ENCODE measurements at places on chromosomes 13 and 19.

GRCh38 chr19:35296644-35297514 is 4.9 kb downstream of the MAG start:
- no peak for DNase-seq

GRCh38 chr19:40716031-40716481 is 630 bp downstream of the COQ8B start:
- peak; percentile 71 for DNase-seq

DNA sequence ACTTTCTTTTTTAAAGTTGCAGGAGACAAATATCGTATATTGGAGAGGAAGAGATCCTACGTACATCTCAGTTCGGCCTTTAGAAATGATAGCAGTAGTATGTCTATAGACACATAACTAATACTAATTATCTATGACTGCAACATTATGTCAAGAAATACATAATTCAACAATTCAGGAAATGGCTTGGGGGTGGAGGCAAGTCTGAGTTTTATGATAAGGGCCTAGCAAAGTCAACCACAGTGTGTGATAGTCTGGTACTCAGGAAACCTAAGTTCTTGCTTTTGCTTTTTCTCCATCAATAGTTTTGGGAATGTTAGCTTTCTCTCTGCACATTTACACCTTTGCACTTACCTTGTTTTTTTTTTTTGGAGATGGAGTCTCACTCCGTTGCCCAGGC is 27.5 kb upstream of the OBI1 start:
- DNase-seq, result no peak

DNA sequence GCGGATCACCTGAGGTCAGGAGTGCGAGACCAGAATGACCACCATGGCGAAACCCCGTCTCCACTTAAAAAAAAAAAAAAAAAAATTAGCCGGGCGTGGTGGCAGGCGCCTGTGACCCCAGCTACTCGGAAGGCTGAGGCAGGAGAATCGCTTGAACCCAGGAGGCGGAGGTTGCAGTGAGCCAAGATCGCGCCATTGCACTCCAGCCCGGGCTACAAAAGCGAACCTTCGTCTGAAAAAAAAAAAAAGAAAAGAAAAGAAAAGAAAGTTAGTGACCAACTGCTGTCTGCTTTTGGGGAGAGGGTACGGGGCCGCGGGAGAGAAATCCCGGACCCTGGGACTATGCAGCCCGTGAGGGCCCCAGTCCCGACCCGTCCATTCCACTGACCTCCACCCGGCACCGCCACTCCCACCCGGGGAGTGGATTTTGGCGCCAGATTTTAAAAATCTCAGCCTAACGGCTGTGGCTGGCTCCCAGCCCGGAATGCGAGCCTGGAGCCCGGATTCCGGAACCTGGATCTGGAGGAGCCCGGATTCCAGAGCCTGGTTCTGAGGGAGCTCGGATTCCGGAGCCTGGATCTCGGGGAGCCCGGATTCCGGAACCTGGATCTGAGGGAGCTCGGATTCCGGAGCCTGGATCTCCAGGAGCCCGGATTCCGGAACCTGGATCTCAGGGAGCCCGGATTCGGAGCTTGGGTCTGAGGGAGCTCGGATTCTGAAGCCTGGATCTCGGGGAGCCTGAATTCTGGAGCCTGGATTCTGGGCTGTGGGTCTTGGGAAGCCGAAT is 6.1 kb upstream of the LMNB2 start:
- DNase-seq, result no peak

DNA sequence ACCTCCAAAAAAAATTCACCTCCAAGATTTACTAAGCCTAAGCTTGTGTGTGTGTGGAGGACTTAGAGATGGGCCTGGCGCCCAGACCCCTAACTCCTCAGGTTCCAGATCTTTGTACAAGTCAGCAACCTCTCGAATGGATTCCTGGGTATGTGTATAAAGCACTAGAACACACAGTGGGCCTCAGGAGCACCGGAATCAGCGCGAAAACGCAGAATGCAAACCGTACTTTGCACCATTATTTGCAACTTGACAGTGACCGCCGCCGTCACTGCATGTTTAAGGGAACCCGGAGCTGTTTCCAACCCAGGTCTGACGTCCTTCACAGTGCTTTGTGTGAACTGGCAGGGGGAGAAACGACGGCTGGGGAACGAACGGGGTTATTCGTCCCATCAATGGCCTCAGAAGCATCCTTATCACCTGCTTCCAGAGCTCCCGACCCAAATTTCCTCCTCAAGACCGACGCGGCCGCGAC is 688 bp downstream of the ZNF606 start:
- DNase-seq, result no peak

DNA sequence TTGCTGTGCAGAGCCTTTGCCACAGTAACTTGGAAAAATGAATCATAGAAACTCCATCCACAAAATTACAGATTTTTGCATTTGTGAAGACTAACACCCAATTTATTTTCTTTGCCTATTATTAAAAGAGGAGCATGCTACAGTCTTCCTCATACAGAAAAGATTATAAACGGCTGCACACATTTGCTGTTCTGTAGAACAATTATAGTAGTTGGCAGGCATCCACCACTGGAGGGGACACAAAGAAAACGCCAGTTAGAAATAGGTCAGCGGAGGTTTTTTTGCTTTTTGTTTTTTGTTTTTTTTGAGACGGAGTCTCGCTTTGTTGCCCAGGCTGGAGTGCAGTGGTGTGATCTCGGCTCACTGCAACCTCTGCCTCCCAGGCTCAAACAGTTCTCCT is 51.6 kb downstream of the SACS start:
- no peak for DNase-seq

- DNase-seq, result no peak
Observed at GRCh38 chr13:23778879-23779278, 110.3 kb downstream of the MIPEP start.

DNA sequence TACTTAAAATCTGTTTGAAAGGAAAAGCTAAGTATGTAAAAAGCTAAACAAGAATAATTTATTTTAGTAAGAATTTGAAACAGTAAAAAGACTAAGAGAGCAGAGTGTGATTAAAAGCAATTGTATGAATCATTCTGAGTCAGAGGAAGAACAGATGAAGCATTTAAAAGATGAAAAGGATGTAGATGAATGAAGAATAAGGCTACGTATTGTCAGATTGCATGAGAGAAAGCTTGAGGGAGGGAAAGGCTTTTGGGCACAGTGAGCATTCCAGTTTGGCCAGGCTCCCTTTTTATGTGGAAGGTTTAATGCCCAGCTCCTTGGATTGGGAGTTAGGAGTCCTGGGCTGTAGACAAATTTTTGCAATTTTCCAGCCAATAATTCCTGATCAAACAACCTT is 117.7 kb downstream of the FREM2 start:
- no peak for DNase-seq

DNA sequence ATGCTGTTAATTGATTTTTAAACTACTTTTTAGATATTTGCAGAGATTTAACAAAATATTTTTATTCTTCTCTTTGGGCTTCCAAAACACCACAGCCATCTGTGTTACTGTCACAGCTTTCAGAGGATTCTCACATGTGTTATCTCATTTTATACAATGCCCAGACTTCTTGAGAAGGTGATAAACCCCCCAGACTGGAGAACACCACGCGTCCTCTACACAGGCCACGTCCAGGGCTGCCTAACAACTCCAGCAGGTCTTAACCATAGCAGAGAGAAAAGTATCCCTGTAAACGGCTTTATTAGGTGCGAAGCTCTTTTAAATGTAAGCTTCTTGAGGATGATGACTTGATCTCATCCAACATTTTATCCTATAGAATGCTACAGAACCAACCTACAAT is 2.0 kb downstream of the GPR183 start:
- DNase-seq, result no peak

DNA sequence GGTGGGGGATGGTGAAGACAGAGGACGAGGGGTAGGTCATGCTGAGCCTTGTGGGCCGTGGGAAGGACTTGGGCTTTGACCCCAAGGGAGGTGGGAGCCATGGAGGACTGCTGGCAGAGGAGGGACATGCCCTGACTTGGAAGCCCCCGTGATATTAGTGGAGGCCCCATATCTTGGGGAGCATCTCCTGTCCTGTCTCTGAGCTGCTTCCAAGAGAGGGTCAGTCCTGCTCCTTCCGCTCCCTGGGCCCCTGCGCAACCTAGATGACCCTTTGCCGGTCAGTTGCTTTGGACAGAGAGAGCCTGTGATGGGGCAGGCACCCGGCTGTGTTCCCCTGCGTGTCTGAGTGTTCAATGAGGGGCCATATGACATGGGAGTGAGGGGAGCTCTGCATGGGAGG is 5.2 kb downstream of the TLE6 start:
- no peak for DNase-seq

DNA sequence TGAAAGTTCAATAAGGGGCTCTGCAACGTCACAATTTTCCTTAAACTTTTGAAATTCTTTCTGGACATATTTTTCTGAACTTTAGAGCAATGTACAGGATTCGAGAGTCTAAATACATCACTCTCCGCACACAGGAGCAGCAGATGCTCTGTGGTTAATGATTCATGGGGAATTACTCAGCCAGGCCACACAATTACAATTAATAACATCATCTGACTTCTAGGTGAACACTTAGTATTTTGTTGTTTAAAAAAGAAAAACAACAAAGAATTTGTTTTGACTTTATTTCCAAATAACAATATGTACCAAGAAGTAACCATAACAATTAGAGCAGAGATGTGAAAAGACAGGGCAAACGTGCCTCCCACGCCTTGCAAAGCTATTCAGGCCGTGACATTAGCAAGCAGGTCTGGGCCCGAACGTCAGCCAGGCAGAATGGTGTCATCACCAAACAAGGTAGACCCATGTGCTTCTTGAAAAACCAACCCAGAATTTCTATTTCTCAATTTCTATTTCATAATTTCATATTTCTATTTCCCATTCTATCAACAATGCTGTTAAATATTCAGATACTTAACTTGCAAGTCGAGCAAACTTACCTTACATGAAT is 236.3 kb downstream of the COL4A1 start:
- no peak for DNase-seq

- no peak for DNase-seq
Observed at GRCh38 chr19:45010306-45010705, 9.0 kb downstream of the RELB start.

- DNase-seq, result no peak
Observed at GRCh38 chr13:44605721-44606120, 29.6 kb upstream of the TSC22D1 start.

DNA sequence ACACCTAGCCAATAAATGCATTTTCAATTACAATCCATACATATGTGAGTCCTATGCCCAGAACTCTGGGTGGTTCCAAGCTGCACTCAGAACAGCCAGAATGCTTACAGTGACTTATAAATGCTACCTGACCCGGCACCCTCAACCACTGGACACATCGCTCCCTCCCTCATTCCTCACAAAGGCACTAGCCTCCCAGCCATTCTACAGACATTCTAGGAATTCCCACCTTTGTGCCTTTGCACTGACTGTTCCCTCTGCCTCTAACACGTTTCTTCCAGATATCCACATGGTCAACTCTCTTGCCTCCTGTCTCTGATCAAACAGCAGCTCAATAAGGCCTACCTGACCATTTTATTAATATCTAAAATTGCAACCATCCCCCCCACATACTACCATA is 99.9 kb downstream of the LHFPL6 start:
- no peak for DNase-seq

DNA sequence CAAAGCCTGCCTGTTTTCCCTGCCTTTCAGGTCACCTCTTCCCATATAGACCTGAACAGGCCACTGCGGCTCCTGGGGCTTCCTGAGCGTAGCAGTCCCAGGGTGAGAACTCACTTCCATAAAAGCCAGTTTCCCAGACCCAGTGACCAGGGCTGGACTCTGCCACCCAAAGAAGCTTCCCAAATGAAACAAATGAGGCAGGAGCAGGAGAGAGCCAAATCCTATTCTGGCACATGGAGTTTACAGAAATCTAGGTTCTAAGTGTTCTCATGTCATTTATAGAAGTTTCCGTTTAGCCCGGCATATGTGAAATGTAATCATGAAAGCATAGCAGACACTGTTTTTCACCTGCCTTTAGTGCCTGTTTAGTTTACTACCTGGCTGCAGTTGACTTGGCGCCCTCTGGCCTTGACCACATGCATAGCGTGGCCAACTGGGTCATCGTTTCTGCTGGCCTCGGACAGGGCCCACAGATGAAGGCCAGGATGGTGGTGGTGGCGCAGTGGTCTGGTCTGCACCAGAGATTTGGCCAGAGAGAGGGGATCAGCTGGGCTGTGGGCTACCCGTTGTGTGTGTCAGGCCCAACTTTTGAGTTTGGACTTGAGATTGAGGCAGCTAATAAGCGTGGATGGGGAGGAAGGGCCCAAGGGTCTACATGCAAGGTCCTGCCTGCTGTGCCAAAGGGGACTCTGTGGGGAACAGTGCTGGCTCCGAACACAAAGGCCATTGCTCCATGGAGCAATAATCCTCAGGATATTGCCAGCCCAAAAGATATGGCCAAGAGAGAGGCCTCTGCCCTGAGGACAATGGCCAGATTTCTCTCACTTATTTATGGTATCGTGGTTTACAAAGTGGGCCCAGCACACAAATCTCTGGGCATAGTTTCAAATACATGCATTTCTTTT is 43.3 kb downstream of the NFIX start:
- no peak for DNase-seq

DNA sequence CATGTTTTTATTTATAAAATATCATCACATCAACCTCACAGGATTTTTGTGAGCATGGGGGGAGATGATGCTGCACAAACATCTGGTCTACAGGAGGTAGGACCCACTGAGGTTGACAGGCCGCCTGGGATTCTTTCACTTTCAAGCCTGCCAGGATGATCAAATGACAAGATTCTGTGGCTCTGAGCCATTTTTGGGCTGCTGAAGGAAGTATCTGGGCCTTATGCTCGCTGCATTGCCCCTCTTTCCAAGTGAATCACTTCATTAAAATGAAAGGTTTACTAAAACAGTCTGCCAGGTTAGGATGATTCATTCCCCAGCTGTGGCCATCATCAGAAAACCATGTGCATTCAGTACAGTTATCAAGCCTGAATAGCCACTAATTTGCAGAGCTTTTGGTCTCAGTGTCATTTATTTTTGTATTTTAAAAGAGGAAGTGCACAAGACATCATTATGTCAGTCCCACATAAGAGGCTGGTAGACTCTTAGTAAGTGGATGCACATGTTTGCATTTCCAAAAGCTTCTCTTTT is 34.4 kb downstream of the STARD13 start:
- DNase-seq, result no peak
